ENCODE measurements at places on chromosomes 3 and 15. TPM values are rescaled to one million over a fixed set of nuclear protein-coding genes. Genes with fewer than 3 reads are reported as not detected.
A peak's percentile ranks its signal among the peaks of the same experiment; 100 is the strongest.

Gene NUDT16
- 12.0 TPM for total RNA-seq

Gene CHRNB4
- total RNA-seq = not detected

Gene SNURF
- 36.7 TPM for total RNA-seq

Gene TMCO5A
- not detected for total RNA-seq

Gene XIRP1
- not detected for total RNA-seq

Gene CHP1
- 70.4 TPM for total RNA-seq

DNA sequence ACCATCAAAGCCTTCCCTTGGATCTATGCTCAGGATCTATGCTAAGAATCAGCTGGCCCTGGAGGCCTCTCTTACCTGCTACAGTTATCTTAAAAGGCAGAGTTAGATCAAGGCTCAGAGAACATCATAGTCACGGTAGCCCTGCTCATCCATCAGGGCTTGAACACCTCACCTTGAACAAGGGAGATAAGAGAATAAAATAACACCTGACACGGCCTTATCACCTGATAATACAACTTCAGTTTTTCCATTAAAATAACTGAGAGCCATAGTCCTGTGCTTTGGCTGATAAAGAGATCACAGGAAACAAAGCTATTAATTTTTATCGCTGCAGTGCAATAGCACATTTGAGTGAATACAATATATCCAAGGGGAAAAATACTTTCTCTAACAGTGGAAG is 85.6 kb upstream of the LPP start:
- H3K36me3 ChIP-seq = no peaks in the 10 kb centered on the region
- no peak for DNase-seq
- no peak overlapping the region for H3K4me3 ChIP-seq
- peaks cover 12% of the 10 kb centered on the region for H3K4me1 ChIP-seq
- H3K27me3 ChIP-seq = no peaks in the 10 kb centered on the region

DNA sequence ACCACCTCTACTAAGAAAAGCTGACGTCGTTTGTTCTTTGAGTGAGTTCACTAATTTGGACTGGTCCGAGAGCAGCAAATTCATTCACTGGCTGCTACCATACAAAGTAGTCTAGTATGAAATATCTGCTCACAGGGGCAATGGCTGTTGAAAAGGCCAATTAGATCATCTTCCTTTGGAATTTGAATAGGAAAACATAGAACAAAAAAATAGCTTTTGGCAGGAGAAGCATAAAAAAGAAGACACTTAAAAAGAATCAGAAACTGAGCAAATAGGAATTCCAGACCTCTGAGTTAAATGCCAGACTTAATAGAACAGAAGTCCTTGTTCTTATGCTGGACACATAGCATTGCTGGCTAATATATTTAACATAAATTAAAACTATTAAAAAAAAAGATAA is 159.3 kb downstream of the IL1RAP start:
- no peak for DNase-seq
- H3K36me3 ChIP-seq = no peaks in the 10 kb centered on the region
- H3K4me1 ChIP-seq = no peaks in the 10 kb centered on the region
- no peak overlapping the region for H3K27ac ChIP-seq
- H3K27me3 ChIP-seq = no peaks in the 10 kb centered on the region

- no peak for DNase-seq
- H3K27me3 ChIP-seq = no peaks in the 10 kb centered on the region
- H3K36me3 ChIP-seq = peaks cover 100% of the 10 kb centered on the region
- no peak overlapping the region for H3K4me3 ChIP-seq
- peaks cover 31% of the 10 kb centered on the region for H3K4me1 ChIP-seq
Observed at GRCh38 chr15:39588531-39589192, 7.8 kb downstream of the THBS1 start.

- no peak overlapping the region for H3K4me3 ChIP-seq
- H3K27ac ChIP-seq = no peak overlapping the region
- H3K36me3 ChIP-seq = peaks cover 15% of the 10 kb centered on the region
- H3K4me1 ChIP-seq = peaks cover 2% of the 10 kb centered on the region
- no peaks in the 10 kb centered on the region for H3K27me3 ChIP-seq
Observed at GRCh38 chr3:188342991-188343732, 189.2 kb downstream of the LPP start.

GRCh38 chr15:83734487-83734886 is 80.6 kb downstream of the ADAMTSL3 start:
- no peaks in the 10 kb centered on the region for H3K27me3 ChIP-seq
- peak overlapping the region; percentile 70 for H3K27ac ChIP-seq
- peaks cover 21% of the 10 kb centered on the region for H3K4me1 ChIP-seq
- peak; percentile 55 for DNase-seq
- H3K36me3 ChIP-seq = no peaks in the 10 kb centered on the region

- no peak overlapping the region for H3K27ac ChIP-seq
- DNase-seq = no peak
- no peaks in the 10 kb centered on the region for H3K27me3 ChIP-seq
- no peak overlapping the region for H3K4me3 ChIP-seq
Observed at GRCh38 chr3:10918011-10918410, 74.5 kb upstream of the SLC6A1 start.

DNA sequence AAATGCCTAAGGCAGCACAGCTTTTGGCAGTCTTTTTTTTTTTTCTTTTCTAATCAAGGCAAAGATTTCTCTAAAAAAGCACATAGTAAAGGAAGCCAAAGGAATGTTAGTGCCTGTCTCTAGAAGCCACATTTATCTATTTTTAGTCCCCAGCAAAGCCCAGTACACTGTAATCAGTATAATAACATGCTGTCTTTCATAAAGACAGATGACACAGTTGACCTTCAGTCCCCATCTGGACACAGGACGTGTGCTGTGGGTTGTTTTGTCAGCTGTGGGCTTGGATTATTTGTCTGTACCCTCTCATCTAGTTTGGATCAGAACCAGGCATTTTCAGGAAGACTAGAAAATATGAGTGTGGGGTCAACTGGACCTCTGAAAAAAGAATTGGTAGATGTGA is 110.4 kb upstream of the CTNNB1 start:
- H3K27ac ChIP-seq = no peak overlapping the region
- no peaks in the 10 kb centered on the region for H3K27me3 ChIP-seq
- H3K4me3 ChIP-seq = no peak overlapping the region
- H3K36me3 ChIP-seq = no peaks in the 10 kb centered on the region

DNA sequence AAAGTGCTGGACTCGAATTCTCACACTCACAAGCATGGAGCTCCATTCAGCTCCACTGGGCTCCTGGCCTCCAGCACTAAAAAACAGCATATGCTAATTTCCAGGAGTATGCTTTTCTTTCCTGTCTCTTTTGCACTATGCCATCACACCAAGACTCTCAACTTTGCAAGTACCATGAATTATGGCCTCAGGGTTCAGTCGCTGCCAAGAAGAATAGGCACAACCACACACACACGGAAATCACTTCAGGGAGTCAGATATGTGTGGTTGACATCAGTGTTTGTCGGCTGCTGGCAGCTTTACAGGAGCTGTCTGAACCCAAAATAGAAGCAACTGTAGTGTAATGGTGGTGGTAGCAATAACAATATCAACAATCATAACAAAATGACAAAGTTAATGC is 305.0 kb upstream of the SLCO3A1 start:
- no peak for DNase-seq
- no peak overlapping the region for H3K27ac ChIP-seq
- H3K4me3 ChIP-seq = no peak overlapping the region
- H3K4me1 ChIP-seq = no peaks in the 10 kb centered on the region

GRCh38 chr3:107025961-107026360 is 351.3 kb upstream of the CCDC54 start:
- H3K4me1 ChIP-seq = no peaks in the 10 kb centered on the region
- no peaks in the 10 kb centered on the region for H3K27me3 ChIP-seq
- DNase-seq = no peak
